Lung (tissue), 17 donors: ENCODE measurements at places on chromosomes 12 and 14. TPM values are rescaled to one million over a fixed set of nuclear protein-coding genes. Genes with fewer than 3 reads are reported as not detected.

GRCh38 chr14:36662258-36662542 lies 540 bp downstream of the PAX9 start:
- DNase-seq = no peak

The PMEL gene
- 0.43 TPM for total RNA-seq

DNA sequence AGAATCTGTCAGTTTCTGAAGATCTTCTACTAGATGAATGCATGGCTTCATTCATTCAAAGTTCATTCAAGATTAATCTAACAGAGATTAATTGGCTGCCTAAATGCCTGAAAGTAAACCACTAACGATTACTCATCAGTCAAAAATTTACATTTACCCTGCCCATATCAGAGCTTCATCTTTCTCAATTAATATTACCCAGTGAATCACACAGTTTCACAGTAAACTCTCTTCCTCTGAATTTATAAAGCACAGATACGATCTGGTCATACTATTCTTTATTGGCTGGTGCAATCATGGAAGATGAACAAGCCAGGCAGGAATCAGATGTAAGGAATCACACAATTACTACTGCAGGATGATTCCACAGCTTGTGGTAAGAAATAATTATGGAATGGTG lies 377.7 kb downstream of the SLC16A7 start:
- DNase-seq = no peak

The SERPINA10 gene
- not detected for total RNA-seq

DNA sequence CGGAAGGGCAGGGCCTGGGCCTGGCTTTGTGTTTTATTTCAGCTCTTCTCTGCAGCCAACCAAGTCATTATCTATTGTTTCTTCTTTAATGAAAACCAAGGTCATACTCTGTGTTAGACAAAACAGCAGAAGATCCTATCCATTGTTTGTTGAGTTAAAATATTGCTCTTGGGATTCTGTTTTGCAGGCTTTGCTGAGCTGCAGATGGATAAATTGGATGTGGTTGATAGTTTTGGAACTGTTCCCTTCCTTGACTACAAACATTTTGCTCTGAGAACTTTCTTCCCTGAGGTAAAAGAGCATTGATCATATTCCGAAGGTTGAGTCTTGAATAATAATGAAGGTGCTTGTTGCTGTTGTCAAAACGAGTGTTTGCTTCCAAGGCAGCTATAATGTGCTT lies 106.6 kb downstream of the PLXNC1 start:
- DNase-seq = no peak

GRCh38 chr12:120264904-120265472 lies 542 bp downstream of the PXN start:
- DNase-seq = no peak

- DNase-seq = peak; percentile 49
Measured at GRCh38 chr12:48446161-48446776, 26.1 kb upstream of the ANP32D start.

DNA sequence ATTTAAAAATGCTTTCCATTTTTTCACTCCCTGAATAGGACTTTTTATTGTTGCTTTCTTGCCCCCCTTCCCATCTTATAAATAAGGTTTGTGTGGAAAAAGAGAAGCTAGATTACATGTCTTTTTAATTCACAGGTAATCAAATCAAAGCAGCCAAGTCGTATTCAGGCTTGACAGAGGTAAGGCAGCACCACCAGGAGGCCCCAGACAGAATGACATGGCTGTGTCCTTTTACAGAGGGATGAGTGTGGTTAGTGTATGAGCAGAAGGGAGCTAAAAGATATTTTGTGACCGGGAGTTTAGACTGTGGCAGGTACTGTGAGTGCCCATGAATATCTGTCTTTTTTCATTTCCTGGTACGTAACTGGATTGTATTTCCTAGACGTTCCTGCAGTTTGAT lies 596.1 kb downstream of the ETNK1 start:
- DNase-seq = no peak

The DAO gene
- total RNA-seq = not detected

The KRT4 gene
- total RNA-seq = 3.3 TPM

DNA sequence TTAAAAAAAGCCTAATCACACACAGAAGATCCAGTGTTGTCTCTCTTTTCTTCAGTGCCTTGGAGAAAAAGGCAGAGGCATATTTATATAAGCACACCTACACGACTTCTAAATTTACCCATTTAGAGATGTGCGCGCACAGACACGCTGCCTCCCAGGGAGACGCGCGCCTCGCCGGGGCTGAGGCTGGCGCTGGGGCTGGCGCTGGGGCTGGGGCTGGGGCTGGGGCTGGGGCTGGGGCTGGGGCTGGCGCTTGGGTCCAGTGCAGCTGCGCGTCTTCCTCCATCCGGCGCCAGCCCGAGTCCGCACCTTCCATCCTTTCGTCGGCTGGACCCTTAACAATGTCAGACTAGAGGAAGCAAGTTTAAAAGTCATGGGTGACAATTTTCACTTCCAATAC lies 118.4 kb upstream of the ARID2 start:
- no peak for DNase-seq
